ENCODE measurements at places on chromosomes 4 and X. TPM values are rescaled to one million over a fixed set of nuclear protein-coding genes. Genes with fewer than 3 reads are reported as not detected.

PNMA6F gene
- not detected for total RNA-seq

CYLC1 gene
- not detected for total RNA-seq

GRCh38 chr4:52358883-52359321 lies 300.2 kb downstream of the USP46 start:
- no peak for DNase-seq

FAM47E gene
- 7.0 TPM for total RNA-seq

DNA sequence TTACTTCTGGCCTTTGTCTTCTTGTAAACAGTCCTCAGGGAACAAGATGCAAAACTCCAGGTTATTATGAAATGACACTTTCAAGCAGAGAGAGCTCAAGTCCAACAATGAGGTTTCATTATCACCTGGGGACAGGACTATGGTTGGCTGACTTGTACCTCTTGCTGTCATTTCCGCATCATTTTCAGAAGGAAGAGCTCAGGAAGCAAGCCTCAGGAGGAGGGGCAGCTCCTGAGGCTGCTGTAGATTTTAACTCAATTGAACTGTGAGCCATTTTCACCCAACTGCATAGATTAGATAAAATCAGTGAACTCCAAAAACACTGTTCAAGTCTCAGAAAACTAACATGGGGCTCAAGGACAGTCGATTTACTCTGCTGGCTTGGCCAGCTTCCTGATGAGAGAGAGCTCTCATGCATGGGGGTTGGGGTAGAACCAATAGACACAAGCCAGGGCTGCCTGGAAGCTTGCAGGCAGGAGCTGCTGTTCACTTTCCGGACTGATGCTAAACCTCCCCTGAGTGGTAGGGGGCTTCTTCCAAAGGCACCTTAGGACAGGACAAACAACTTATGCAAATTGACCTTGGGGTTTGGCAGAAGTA lies 23.6 kb downstream of the TMEM255A start:
- DNase-seq, result no peak

GRCh38 chrX:34749896-34750295 lies 92.8 kb upstream of the TMEM47 start:
- peak; percentile 24 for DNase-seq

DNA sequence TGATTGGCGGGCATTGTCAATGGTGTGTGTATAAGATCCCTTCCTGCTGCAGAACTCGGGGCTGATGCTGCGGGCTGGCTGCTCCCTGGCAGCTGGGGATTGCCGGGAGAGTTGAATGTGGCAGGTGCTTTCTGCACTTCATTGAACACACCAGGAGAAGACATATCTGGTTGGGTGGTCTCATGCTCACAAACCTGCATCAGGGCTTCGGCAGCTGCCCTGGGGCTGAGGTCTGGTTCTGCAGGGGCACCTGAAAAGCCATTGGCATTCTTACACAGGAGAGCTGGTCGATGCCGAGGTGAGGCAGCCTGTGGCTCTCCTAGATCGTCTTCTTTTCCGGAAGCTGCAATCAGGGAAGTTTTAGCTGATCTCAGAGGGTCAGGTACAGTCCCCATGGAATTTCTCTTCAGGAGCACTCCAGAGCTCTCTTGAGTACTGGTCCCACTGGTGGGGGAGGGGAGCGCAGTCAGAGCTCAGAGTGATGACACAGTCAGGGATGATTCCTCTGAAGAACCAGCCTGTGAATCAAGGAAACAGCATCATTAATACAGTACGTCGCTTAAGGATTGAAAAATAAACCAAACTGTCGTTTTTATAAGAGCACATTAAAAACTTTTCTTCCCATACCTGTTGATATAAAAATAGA lies 57.8 kb downstream of the GPRIN3 start:
- DNase-seq, result no peak

DNA sequence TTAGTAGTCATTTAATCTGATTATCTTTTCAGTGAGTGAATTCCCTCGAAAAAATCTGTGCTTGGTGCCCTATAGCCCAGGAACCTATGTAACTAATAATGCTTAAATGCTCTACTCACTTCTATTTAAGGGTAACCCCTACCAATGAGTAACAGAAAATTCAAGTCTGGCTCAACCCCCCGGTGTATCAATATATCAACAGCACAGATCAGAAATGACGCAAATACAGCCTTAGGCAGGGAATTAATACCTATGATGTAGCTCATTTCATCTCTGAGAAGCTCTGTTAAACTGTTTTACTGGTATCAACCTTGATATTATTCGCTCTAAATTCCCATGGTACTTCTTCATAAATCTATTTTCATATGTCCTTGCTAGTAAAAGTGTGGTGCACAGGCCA lies 28.6 kb downstream of the PDGFC start:
- DNase-seq, result no peak

BCORL1 gene
- 6.5 TPM for total RNA-seq

GRCh38 chr4:41656572-41657520 lies 91.7 kb downstream of the PHOX2B start:
- DNase-seq, result no peak

CTSO gene
- 3.2 TPM for total RNA-seq

DNA sequence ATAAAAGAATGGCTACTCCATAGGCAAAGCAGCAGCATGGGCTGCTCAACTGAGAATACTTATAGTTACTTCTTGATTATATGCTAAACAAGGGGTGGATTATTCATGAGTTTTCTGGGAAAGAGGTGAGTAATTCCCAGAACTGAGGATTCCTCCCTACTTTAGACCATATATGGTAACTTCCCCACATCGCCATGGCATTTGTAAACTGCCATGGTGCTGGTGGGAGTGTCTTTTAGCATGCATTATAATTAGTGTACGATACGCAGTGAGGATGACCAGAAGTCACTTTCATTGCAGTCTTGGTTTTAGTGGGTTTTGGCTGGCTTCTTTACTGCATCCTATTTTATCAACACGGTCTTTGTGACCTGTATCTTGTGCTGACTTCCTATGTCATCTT lies 141.5 kb downstream of the MAGEB17 start:
- no peak for DNase-seq

DNA sequence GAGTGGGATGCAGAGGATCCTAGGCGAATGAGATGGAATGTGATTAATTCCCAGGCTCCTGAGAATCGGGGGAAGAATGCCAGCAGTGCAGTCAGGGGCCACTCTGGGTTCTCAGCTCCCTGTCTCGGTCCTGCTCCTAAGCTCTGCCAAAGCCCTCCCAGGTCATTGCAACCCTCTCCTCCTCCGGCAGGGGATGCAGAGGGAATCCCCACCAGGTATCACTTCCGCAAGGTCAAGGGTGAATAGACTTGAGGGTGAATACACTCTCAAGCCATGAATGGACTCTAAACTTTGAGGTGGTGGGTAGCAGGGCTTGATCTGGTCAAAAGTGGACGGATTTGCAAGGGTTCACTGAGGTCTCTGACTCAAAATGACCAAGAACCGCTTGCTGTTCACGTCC lies 139.3 kb upstream of the MXRA5 start:
- DNase-seq, result no peak

DNA sequence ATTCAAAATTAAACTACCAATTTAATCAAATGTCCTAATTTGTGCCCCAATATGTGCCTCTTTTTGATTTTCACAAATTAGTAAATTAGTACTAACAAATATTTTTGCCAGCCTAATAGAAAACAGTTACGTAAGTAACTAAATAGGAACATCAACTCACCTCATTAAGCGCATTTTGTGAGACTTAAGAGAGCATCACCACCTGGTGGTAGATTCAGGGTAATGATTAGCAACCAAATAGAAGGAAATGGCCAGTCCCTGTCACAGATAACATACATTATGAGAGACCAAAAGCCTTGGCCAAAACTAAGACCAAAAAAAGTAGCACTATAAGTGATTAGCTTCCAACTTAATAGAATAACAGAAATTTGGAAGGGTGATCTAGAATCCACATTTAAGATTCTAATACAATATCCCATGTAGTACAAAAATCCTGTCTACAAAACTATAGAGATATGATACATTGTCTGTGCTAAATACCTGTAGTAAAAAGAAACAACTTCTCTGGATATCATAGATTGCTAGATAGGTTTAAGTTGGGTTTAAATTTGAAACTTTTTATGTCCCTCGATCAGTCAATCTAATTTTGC lies 46.7 kb downstream of the C4orf46 start:
- peak; percentile 75 for DNase-seq

- peak; percentile 90 for DNase-seq
These were observed 14.5 kb upstream of the FGG start for GRCh38 chr4:154626793-154627484.

DNA sequence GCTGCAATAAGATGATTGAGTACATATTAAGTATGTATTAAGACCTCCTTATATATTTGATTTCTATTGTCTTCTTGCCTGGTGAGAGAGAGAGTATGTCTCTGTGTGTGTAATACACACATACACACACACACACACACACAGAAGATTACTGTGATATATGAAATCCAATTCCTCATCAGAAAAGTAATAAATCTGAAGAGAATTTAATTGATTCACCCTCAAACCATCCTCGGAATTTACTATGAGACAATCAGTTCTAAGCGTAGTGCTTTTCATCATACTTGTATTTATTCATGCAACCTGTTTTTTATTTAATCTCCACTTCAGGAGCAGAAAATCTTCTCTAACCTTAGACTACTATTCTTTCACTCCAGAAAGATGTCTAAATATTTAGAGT lies 62.3 kb upstream of the TLL1 start:
- DNase-seq, result no peak

CENPVL1 gene
- 2.0 TPM for total RNA-seq
